HFFc6 (cell line): ENCODE measurements at places on chromosomes 13 and 19. TPM values are rescaled to one million over a fixed set of nuclear protein-coding genes. Genes with fewer than 3 reads are reported as not detected.

DNA sequence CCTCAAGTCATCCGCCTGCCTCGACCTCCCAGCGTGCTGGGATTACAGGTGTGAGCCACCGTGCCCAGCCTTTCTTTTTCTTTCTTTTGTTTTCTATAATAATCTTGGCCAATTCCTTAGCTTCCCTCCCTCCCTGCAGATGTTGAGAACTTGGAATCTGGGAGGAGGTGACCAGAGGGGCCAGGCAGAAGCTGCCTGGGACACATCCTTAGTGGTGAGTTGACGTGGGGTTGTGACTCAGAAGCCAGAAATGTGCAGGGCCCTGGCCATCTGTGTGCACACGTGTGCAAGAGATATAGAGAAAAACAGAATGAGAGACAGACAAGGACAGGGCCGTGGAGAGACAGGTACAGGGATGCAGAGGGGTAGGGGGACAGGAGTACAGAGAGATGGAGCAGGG, 154.3 kb downstream of the SIPA1L3 start:
- peaks cover 43% of the 10 kb centered on the region for H3K4me1 ChIP-seq
- peak; percentile 69 for DNase-seq
- peak overlapping the region; percentile 86 for H3K27ac ChIP-seq
- H3K4me3 ChIP-seq = peak overlapping the region; percentile 38
- no peaks in the 10 kb centered on the region; the same call in 1 of the 2 replicates for H3K27me3 ChIP-seq

SLC7A10 gene
- total RNA-seq = not detected in 3 replicates

- peak overlapping the region; percentile 65 for H3K27ac ChIP-seq
- H3K4me3 ChIP-seq = peak overlapping the region; percentile 93
- H3K36me3 ChIP-seq = peaks cover 20% of the 10 kb centered on the region
- no peak for DNase-seq
Measured at GRCh38 chr19:23273022-23273589, 22.9 kb upstream of the ZNF724 start.

DNA sequence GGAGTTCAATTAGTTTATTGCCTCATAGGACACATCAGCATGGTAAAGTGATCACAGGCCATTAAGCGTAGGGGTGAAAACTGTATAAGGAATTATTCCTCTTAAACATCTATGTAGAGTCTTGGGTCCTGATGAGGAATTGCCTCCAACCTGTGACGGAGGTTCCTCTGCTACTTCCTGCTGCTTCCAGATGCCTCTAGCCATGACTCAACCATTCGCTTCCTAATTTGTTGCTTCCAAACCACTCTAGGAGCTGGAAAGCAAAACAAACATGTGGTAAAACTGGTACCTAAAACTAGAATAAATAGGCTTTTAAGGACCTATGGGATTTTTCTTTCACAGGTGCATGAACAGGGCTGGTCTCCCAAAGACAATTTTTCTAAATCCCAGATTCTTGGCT, 253.8 kb downstream of the KLF12 start:
- no peak for DNase-seq
- peaks cover 28% of the 10 kb centered on the region for H3K4me1 ChIP-seq
- no peaks in the 10 kb centered on the region; the same call in 1 of the 2 replicates for H3K27me3 ChIP-seq
- peaks cover 37% of the 10 kb centered on the region for H3K36me3 ChIP-seq
- no peak overlapping the region for H3K4me3 ChIP-seq
- no peak overlapping the region for H3K27ac ChIP-seq

DNA sequence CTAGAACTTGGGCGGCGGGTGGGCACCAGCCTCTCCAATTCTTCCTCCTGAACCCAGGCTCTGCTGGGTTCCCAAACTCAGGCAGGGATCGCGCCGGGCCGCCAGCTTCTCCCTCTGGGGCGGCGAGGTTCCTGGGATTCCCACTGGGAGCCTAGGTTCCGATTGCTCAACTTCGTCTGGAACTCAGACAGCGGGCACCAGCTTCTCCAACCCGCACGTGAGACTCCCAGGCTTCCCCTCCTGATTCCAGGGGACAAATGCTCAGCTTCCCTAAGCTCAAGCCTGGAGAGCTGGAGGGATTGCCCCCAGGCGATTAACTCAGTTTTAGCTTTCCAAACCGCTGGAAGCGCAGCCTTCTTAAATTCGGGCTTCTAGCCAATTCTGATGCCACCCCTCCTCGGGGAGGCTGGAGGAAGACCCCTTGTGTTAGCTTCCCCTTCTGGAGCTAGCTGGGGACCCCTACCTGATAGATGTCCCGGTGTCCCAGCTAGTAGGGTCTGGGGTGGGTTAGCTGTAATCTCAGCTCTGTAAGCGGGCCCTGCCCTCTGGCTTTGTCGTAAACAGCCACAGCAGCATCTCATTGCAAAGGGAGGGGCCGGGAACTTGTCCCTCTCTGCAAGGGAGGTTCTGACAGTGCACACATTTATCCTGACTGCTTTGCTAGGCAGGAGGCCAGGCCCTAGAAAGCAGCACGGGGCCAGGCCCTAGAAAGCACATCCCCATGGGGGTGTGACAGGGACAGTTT, 671 bp downstream of the MCOLN1 start:
- 0 out of 2 replicates have a peak, but pooled peaks cover 2% of the 10 kb centered on the region for H3K27me3 ChIP-seq
- peaks cover 5% of the 10 kb centered on the region; the same call in 1 of the 2 replicates for H3K36me3 ChIP-seq
- H3K4me3 ChIP-seq = peak overlapping the region; percentile 83
- no peak for DNase-seq
- H3K4me1 ChIP-seq = peaks cover 13% of the 10 kb centered on the region
